Fibroblast of skin of left biceps (primary cell): ENCODE measurements at places on chromosomes 11 and 22.

GRCh38 chr22:29332886-29333496 lies 17.5 kb upstream of the RASL10A start:
- DNase-seq = no peak

- DNase-seq = no peak
Observed at GRCh38 chr11:33868647-33869461, 23.0 kb downstream of the LMO2 start.

- peak; percentile 86 for DNase-seq
Observed at GRCh38 chr11:44731685-44732430, 5.1 kb downstream of the TSPAN18 start.

- no peak for DNase-seq
Observed at GRCh38 chr11:2393941-2394817, 6.4 kb upstream of the TSSC4 start.
